ENCODE measurements at places on chromosomes 3 and 15.
A peak's percentile ranks its signal among the peaks of the same experiment; 100 is the strongest.

- peak; percentile 25 for DNase-seq
Observed at GRCh38 chr3:6799264-6799915, 61.5 kb upstream of the GRM7 start.

GRCh38 chr3:196340466-196340865 is 2.3 kb upstream of the TM4SF19 start:
- DNase-seq, result no peak

DNA sequence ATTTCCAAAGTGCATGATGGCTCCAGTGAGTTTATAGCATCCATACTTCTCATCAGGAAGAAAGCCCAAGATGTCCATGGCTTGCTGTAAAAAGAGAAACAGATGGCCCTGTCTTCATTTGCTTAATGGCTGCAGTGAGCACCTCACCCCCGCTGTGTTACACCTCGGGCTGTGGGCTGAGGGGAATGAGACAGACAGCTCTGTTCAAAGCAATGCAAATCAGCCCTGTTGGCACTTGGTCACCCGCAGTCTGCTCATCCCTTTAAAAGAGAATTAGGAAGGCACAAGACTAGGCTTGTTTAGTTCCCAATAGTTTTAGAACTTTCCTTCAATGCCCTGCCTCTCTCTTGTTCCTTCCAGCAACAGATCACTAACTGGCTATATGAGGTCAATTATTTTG is 25.2 kb downstream of the MYH15 start:
- DNase-seq, result no peak

DNA sequence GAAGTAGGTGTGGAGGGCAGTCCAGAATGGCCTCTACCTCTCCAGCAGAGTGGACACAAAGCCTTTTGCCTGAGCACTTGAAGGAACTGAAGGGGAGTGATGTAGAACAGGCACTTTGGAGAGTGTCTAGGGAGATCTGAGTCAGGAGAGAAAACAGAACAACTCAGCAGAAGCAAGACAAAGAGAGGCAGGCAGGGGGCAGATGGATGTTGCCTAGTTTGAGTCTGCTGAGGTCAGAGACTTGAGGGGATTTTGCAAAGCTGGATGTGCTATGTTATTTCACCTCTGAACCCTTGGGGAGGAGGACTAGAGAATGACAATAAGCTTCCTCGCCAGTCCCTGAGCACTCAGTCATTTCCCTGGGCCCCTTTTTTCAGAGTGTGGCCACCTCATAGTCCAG is 366.4 kb downstream of the EPHB1 start:
- no peak for DNase-seq

DNA sequence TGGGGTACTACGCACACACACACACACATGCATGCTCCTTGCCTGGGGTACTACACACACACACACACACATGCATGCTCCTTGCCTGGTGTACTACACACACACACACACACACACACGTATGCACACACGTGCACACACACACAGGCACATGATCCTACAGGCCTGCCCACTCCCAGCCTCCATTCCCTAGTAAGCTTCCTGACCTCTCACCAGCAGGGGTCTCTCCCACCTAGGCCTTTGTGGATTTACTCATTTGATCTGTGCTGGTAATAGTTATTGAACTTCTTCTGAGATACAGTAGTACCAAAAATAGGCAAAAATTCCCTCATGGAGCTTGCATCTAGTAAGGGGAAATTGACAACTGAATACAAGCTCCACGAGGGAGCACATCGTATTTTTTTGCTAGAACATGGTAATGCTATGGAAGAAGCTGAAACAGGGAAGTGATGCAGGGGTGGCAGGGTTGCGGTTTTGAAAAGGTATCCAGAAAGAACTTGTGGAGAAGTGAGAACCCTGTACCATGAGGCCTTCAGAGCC is 19.1 kb downstream of the TTC21A start:
- DNase-seq, result no peak

GRCh38 chr3:195546130-195546560 is 3.0 kb upstream of the PPP1R2 start:
- DNase-seq, result peak; percentile 33

DNA sequence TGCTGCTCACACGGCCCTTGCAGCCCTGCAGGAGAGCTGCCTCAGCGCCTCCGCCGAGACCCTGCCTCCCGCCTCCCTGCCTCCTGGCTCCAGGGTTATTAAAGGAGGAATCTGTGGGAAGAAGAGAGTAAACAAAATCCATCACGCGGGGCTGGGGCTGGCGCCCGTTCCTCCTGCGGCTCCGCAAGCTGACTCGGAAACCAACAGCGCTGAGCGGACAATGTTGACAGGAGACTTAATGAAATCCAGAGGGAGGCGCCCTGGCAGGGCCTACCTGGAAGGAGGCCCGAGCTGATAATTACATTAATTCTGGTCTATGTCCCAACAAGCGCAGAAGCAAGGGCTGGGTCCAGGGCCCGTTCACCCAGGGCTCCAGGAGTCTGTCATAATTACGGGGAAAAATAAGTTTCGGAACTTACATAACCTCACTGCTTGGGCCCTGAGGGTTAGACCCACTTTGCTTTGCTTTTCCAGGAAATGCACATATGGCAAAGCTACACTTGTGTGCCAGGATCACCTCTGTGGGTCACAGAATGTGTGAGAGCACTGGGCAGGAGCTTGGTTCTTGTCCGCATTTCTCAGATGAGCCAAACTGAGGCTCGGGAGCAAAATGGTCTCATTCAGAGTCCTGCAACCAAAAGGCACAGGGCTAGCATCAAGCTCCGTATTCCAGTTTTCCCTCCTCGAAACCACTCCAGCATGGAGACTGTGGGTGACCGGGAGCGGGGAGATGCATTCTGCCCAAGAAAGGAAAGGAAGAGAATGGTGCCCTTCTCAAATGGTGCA is 43.8 kb upstream of the SLC6A6 start:
- no peak for DNase-seq

DNA sequence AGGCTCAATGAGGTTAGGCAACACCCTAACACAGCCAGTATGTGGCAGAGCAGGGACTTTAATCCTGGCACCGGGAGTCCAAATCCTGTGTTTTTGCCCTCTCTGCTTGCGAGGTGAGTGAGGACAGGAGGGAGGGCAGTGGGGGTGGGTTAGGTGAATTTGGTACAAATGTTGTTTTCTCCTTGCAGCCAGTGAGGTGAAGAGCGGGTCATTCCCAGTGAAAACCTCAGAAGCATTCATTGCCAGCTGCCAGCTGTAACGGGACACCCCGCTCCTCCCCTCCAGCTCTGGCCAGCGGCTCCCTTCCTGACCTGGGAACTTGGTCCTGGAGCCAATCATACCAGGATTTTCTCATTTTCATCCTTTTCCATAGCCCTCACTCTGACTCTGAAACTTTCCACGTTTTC is 45.7 kb upstream of the RAB6B start:
- DNase-seq, result no peak

DNA sequence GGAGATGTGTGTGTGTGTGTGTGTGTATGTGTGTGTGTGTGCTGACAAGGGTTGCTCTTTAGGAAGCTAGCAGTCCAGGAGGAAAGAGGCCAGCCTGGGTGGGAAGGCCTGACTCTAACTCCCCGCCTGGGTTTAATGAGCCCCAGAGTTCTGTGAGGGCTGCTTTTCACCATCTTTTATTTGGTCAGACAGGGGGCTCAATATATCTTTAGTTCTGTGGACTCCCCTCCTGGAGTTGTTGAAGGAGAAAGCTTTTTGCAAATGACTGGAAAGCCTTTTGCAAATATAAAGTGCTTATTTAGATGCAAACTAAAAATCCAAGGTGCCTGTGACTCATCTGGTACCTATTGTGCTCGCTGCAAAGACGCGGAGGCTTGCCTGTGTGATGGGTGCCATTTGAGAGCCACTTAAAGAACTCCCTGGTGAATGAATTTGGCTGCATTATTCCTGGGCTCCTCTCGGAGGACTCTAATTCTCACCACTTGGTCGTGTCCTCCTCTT is 24.5 kb downstream of the DRD3 start:
- DNase-seq, result no peak

DNA sequence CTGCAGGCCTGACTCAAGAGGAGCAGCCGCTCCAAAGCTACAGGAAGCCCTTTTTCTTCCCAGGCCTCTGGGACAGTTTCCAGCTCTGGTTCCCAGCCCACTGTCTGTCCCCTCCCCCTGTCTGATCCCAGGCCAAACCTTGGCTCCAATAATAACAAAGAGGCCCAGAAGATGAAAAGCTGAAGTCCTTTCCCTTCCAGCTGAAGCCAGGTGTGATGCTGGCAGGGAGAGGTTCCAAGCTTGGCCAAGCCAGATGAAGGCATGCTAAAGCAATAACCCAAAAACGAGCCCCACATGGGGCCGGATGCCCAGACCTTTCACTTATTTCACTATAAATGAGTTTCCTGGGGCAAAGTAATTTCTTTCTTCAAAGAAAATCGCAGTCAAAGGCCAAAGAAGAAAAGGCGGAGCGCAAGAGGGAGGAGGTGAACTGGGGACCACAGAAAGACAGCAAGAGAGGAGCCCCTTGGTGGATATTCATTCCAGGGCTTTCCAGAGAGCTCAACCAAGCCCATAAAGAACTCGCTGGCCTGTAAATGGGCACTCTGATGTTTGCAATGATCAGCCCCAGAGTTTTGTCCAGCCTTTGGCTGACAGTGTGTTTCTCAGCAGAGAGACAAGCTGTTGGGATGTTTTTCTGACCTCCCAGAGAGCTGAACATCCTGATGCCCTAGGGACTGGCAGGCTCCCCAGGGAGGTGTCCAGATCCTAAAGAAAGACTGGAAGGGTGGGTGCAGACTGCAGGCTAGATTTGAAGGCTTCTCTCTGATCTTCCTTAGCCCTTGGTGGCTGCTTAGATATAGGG is 157.6 kb downstream of the UACA start:
- DNase-seq, result no peak

- DNase-seq, result no peak
Observed at GRCh38 chr3:13235897-13236296, 162.7 kb upstream of the IQSEC1 start.

- no peak for DNase-seq
Observed at GRCh38 chr3:139289860-139290524, 53.8 kb upstream of the MRPS22 start.

DNA sequence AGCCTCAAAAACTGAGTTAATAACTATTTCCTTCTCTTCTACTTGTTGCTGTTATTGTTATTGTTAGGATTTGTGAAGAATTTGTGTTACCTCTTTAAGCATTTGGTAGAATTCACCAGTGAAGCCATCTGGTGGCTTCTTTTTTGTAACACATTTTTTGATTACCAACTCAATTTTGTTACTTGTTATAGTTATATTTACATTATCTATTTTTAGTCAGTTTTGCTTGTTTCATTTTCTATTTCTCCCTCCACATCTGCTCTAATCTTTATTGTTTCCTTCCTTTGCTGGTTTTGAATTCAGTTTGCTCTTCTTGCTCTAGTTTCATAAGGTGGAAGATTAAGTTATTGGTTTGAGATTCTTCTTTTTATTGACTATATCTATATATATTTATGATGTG is 3.7 kb upstream of the SLC9C1 start:
- DNase-seq, result peak; percentile 11

DNA sequence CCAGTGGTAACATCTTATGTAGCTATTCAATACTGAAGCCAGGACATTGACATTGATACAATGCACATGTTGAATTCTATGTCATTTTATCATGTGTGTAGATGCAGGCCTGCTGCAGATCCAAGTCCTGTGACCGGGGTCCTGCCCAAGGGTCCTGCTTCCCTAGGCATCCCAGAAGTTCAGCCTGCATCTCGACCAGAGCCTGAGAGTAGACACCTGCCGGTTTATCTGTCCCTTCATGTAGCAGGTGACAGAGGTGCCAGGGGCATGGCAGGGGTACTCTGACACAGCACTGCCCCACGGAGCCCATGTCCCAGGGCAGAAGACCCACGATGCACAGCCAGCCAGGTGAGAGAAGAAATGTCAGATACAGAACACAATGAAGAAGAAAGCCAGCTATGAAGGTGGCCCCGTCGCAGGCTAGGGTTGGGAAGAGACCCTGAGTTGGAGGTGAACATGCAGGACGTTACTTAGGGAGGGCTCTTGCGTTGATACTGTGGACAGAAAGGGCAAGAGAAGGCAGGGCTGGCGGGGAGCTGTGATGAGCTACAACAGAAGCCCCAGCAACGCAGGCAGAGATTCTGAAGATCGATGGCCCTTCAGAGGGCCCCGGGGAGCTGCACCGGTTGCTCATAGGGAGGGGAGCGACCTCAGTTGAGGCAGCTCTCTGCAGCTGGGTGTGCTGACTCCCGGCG is 51.0 kb downstream of the TPRA1 start:
- DNase-seq, result no peak

DNA sequence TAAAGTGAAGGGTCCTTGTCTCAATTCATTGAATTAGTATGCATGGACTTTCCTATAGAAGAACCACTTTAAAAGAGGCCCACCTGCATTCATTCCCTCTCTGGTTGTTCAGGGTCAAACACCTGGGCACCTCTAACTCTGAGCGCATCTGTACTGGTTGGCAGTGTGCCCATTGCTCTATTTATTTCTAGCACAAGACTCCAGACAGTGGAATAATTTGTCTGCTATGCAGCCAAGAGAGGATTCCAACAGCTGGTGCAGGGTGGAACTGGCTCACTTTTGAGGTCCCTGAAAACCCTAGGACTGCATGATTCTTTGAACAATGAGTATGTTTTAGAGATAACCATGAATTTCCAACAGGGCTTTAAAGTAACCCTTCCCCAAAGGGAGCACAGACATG is 57.9 kb downstream of the CCDC33 start:
- DNase-seq, result no peak

GRCh38 chr15:100818927-100819326 is 60.7 kb upstream of the ALDH1A3 start:
- no peak for DNase-seq

GRCh38 chr3:37940242-37940908 is 50.2 kb upstream of the VILL start:
- no peak for DNase-seq

DNA sequence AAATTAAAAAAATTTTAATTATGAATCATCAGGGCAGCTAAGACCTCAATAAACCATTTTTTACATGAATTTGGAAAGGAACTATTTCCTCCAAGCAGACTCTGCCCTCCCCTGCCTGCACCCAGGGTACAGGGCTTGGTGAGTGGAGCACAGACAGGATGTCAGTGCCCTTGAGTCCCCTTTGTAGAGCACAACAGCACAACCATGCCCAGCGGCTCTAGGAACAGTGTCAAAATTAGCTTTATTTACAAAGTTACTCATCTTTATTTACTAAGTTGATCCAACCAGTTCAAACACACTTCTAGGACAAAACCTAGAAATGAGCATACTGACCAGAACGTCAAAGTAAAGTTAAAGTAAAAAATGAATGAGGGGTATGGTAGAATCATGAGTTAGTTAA is 90.6 kb upstream of the TSC22D2 start:
- DNase-seq, result no peak

- DNase-seq, result no peak
Observed at GRCh38 chr3:123031051-123031450, 3.5 kb upstream of the SEMA5B start.

- DNase-seq, result peak; percentile 5
Observed at GRCh38 chr3:182490596-182491491, 302.5 kb upstream of the ATP11B start.

DNA sequence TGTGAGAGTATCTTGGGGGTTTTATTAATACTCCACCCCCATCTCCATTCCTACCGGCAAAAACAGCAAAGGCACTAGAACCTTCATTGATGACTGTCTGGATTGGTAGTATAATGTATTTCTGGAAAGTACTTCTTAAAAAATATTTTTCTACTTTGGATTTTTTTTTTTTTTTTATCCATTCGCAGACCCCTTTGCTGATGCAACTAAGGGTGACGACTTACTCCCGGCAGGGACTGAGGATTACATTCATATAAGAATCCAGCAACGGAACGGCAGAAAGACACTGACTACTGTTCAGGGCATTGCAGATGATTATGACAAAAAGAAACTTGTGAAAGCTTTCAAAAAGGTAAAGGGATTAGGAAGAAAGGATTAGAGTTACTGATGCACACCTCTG is 1.2 kb downstream of the EIF1B start:
- DNase-seq, result no peak

GRCh38 chr15:69215314-69216035 is 55.0 kb downstream of the GLCE start:
- DNase-seq, result no peak

All from activated CD4-positive, alpha-beta T cell treated with anti-CD3 and anti-CD28 coated beads, Interleukin-2, amount 50 U/mL, for 16 hours (primary cell).